ENCODE measurements at places on chromosomes 16 and 17.

GRCh38 chr17:61307905-61308886 lies 91.4 kb upstream of the TBX2 start:
- DNase-seq: no peak

- no peak for DNase-seq
Measured at GRCh38 chr17:6492892-6493674, 48.8 kb downstream of the PIMREG start.

DNA sequence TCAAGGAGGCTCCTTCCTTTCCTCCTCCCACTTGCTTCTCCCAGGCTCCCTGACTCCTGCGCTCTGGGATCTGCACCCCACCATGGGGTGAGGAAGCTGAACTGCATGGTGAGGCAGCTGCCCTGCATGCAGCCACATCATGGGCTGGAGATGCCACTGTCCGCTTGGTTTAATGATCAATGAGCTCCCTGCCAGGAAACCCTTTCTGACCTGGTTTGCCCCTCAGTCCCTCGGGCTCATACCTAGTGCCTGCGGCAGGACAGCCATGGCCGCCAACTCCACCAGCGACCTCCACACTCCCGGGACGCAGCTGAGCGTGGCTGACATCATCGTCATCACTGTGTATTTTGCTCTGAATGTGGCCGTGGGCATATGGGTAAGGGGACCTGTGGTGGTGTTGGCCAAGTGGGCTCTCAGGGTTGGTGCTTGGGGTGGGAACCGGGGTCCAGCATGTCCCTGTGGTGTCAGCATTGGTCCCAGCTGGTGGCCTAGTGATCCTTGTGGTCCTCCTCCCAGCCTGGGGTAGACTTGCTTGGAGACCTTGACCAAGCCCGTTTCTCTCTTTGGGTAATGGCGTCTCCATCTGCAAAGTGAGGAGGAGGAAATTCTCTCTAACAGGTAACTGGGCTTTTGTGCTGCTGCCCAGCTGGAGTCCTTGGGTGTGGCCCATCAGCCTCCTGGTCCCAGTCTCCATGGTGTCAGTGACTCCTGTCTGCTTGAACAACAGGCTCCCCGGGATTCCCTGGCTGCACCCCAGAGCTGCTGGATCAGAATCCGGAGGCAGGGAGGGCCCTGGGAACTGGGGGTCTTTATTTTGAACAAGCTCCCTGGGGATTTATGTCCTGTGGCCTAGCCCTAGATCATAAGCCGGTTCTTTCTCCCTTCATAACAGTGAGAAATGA lies at the start of gene SLC5A10:
TSS of gene SLC5A10 (plus strand) at position 225 of the 902 bp plus-strand sequence. CDS start at position 266, 41 bp downstream.
- no peak for DNase-seq

DNA sequence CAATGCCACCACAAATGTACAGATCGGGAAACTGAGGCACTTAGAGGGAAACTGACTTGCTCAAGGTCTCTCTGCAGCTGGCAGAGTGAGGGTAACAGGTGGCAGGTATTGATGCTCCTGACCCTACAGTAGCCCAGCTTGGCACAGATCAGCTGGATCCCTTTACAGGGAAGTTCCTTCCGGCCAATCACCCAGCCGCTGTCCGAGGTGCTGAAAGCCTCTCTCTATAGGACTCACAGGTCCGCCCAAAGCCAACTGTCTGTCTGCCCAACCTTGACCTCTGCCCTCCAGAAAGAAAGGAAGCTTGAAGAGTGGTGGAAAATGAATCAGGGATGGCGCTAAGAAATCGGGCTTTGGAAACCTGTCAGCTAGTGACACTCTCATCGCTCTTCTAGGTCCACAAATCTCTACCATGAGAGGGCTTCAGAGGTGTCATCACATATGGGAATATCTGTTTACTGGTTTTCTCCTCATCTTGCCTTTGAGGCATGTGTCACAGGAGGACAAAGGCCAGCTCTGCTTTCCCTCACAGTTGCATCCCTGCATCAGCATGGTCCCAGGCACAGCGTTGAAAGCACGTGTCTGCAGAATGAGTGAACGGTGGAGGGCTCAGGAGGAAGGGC lies 246.2 kb downstream of the KATNIP start:
- no peak for DNase-seq

DNA sequence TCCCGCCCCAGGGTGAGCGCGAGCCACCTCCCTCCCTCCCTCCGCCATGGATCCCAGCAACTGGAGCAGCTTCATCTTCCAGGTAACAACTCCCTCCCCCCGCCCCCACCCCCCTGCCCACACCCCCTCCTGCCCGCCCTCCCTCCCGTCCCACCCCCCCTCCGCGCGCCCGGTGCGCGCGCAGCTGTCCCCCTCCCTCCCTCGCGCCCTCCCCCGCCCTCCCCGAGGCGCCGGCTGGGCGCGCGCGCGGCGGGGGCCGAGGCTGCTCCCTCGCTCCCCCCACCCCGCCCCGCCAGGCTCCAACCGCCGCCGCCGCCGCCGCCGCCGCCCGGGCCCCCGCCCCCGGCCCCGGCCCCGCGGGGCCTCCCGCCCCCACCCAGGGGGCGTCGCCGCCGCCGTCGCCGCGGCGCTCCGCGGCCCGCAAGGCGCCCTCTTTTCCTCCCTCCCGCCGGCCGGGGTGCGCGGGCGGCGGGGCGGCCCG lies at the start of gene MAZ:
TSS of gene MAZ (plus strand) at position 431 of the 481 bp plus-strand sequence. CDS start 173 bp downstream, outside the sequence.
- peak; percentile 75 for DNase-seq

GRCh38 chr17:28497931-28498330 lies 8.2 kb upstream of the FOXN1 start:
- DNase-seq: no peak

DNA sequence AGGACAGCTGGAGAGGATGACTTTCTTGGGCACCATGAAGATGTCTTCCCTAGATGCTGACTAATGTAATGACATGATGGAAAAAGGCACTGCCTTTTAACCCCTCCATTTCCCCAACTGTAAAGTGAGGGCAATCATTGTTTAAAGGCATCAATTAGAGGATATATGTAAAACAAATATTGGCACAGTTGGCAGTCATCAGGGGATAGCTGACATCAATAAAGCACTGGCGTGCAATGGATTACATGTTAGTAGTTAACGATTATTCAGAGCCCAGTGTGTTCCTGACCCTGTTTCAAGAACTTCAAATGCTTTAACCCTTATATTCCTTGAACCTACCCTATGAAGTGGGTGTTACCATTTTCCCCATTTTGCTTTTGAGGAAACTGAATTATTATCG lies 100.7 kb downstream of the TMEM114 start:
- no peak for DNase-seq

DNA sequence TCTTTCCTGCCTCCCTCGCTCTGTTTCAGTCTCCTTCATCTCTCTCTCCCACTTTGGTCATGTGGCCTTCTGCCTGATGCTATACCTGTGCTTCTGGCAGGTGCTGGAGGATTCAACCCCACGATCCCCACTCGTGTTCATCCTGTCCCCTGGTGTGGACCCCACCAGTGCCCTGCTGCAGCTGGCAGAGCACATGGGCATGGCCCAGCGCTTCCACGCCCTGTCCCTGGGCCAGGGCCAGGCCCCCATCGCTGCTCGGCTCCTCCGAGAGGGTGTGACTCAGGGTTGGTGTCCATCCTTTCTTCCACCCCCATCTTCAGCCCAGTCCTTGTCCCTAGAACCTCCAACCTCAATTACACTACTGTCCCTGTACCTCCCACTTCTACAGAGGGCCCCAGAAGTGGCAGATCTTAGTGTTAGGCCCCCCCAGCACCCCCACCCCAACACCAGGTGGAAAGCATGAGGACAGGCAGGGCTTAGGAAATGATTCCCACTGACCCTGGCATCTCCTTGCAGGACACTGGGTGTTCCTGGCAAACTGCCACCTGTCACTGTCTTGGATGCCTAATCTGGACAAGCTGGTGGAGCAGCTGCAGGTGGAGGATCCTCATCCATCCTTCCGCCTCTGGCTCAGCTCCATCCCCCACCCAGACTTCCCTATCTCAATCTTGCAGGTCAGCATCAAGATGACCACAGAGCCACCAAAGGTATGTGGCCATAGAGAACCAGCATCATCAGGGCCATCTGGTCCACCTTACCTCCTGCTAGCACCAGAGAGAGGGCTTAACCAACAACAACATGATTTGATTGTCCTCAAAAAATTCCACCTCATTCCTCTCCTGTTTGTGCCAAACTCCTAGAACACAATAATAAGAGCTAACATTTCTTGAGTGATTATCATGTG lies 9.7 kb upstream of the KDM6B start:
- DNase-seq: no peak

DNA sequence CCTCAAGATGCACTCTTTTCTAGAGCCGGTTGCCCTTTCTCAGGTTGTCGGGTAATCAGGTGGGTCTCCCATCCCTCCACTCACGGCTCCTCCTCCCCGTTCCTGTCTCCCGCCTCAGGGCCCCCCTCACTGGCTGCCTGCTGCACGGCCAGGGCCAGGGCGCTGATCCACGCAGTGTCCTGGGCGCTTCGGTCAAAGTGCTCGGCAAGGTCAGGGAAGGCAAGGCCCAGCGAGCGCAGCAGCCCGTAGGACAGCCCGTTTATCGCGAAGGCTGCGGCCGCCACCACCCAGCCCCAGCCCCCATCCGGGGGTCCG lies 753 bp downstream of the SLC16A11 start:
- no peak for DNase-seq

DNA sequence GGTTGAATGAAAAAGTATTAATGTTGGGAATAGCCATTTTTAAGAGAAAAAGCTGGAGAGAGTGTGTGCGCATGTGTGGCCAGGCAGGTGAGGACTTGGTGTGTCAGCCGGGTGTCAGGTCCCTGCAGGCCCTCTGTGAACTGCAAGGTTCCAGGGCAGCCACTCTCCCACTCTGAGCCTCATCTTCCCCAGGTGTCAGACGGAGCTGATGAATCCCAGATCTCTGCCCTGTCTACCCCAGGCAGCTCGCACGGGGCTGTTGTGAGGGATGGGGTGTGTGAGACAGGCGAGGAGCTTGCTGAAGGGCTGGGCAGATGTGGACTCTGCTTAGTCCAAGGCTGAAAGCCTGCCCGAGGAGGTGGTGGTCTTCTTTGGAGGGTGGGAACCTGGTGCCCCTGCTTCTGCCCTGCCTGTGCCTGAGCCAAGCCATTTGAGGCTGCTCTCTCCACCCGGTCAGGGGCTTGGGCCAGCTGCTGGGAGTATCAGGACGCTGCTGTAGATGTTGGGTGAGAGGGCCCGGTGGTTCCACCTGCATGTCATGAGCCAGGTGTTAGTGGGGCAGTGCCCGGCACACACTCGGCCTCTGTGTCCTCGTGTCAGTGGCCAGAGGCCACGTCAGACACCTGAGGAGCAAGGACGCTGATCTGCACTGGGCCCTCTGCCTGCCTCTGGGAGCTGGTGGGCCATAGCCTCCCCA lies 122.4 kb downstream of the RAB11FIP4 start:
- no peak for DNase-seq

DNA sequence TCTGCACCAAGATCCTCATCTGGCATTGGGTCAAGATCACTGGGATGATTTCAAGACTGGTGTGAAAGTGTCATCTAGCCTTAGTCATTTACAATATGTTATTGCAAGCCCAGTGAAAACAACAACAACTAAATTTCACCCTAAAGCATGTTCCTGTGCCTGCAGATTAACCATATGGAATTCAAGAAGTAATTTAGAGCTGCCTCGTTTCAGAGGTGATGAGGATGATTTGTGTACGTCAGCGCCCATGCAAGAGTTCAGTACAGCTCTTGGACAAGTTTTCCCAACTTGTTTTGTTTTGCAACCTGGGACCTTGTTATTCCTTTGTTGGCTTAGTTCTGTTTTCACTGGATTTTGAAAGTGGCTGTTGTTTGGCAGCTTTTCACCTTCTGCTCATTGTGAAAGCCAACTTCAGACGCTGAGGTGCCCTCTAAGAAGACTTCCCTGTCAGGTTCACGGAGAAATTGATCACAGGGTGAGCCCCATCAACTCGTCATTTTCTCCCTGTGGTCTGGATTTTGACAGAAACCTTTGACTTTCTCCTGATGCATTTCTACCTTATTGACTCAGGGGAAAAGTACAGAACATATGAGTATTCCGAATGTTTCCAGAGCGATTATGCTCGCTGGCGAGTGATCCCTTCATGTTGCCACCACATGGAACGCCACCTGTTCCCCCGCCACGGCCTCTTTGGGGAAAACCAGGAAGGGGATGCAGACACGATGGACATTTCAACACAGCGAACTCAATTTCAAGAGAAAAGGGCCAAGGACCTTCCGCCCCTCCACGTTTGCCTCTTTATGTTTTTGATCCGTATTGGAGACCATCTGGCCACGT lies 85.6 kb downstream of the FOXL1 start:
- peak; percentile 4 for DNase-seq

DNA sequence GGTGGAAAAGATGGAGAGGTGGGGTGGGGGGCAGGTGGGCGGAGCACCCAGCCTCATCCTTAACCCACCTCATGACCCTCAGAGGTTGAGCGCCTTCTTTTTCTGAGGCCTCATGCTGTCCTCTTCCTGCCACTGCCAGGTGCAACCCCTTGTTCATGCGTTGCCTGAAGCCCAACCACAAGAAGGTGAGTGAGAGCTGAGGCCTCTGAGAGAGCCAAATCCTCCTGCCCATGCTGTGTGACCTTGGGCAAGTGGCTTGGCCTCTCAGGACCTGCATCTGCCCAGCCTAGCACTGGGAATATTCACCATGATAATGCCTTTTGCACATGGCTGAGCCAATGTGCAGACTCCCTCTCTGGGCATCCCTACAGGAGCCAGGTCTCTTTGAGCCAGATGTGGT lies 32.1 kb downstream of the MYO15A start:
- DNase-seq: no peak

DNA sequence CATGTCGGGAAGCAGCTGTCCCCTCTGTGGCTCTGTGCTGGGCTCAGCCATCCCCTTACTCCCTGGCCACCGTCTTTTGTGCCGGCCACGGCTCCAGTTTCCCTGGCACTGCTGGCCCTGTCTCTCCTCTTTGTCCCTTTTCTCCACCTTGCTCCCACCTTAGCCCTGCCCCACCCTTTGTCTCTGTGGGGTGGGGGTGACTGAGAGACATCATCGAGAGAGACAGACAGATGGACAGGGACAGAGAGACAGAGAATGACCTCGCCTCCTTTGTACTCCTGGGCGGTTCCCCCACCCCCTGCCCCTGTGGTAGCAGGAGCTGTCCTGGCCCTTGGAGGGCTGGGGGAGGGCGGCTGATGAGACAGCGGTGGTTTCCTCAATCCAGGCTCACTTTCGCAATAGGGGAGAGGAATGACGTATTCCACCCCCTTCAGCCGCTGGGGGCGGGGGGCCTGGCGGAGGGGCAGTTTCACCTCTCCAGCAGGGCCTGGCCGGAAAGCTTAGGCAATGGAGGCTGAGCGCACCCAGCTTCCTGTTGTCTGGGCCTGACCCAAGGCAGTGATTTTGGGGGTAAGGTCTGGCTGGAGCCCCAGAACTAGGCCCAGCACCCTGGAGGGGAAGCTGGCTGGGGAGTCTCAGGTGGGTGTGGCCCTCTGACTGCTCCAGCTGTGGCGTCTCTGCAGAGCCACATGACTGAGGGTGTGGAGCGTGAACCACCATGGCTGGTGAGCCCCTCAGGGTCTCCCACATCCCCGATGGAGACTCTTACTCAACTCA lies 7.3 kb downstream of the FMNL1 start:
- peak; percentile 76 for DNase-seq

DNA sequence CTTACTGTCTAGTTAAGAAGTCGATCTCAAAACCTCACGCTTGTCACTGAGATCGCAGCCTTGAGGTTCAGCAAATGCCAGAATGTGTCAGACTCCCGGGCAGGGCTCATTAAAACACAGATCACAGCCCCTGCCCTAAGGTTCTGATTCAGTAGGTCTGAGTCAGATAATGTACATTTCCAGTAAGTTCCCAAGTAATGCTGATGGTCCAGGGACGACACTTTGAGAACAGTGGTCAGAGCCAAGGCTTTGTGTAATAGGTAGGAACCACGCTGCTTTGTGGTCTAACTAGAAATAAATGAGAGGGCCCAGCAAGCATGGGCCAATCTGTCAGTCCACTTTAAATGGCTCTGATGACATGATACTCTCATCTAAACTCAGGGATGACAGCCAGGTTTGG lies 228.6 kb downstream of the ZFHX3 start:
- no peak for DNase-seq

Data from stimulated activated CD4-positive, alpha-beta T cell treated with anti-CD3 and anti-CD28 coated beads, TNF-alpha, amount 100 ng/mL, for 24 hours (primary cell).